GM10248 (cell line): ENCODE measurements at places on chromosomes 7 and 10.

- no peak for DNase-seq
Observed at GRCh38 chr7:130697820-130698219, 11.5 kb upstream of the TSGA13 start.

- DNase-seq: no peak
Observed at GRCh38 chr7:29328045-29328444, 133.5 kb downstream of the CHN2 start.

GRCh38 chr7:88539518-88539917 lies 220.0 kb upstream of the ZNF804B start:
- DNase-seq: no peak

GRCh38 chr7:111076205-111076604 lies 14.7 kb upstream of the LRRN3 start:
- no peak for DNase-seq

- DNase-seq: no peak
Observed at GRCh38 chr7:151168787-151169162, 1.3 kb upstream of the GBX1 start.

DNA sequence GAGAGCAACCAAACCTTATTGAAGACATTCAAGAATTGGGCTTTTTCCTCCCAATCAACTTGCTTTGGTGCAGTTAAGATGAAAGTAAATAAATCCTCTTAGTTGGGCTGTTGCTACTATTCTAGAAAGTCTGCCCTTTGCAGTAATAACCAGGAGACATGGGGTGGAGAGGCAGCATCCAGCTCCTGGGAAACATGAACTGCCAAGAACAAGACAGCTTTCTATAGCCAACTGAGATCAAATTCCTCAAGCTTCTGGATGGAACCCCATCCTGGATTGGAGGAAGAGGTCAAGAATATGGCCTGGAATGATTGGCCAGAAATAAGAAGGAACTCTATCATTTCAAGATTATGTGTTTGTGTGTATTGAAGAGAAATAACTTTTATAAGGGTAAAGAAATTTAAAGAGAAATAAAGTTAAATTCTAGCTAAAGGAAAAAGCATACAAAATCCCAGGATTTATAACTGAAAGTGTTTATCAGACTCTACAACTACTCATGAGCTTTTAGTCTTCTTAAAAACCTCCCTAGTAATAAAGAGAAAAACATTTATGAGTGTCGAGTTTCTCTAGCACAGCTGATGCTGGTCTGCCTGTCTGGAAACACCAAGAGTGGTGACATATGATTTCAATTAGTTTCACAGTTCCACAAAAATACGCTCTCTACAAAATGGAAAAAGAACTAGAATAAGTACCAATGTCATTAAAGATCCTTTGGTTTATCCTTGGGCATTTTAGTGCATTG lies 70.1 kb upstream of the COL1A2 start:
- DNase-seq: no peak

DNA sequence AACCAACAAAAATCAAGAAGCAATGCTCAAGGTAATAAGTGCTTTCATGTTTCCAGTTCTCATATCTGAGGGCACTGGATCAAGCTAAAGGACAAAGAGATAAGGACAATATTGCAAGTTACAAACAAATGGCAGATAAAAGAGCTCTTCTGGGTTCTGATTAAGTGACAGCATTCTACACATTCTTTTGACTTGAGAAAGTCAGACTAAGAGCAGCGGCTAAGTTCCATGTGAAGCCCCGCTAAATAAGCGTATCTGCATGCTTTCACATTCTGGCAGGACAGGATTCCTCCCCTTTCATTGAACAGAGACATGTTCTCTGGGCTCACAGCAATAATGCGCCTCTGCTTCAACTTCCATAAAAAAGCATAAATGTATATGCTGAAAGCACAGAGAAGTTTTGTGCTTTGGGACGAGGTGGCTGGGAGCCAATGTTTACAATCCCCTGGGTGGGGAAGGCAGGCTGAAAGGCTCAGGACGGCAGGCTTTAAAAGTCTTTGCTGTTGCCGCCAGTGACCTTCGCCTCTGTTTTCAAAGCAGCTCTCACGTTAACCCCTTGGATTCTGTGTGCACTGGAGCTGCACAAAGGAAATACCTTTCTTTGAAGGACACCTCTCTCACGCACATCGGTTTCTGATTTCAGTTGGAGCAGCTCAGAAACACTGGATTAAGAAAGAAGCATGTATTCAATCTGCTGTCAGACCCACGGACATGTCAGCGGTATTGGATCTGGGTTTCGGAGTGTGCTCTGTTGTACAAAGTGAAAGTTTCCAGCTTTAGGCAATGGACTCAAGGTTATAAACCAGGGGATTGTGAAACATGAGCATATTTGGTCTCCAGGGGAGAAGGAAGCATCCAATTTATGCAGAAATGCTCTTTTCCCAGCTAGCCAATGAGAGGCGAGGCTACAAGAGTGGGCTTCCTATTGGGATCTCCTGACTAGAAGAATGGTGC lies 105.4 kb upstream of the FAM133B start:
- no peak for DNase-seq

GRCh38 chr7:137909042-137909441 lies 62.3 kb upstream of the DGKI start:
- DNase-seq: no peak

DNA sequence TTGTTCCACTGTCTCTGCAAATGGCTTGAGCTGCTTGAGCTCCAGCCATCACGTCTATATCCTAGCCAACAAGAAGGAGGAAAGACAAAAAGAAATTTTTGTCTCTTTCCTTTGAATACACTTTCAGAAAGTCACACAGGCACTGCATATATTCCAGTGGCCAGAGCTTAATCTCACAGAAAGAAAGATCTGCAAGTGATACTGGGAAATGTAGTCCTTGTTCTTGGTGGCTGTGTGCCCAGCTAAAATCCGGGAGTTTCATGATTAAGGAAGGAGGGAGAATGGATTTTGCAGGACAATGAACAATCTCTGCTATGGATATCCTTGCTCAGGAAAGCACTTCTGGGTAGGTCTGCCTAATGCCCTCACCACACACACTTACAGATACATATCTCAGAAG lies 19.5 kb upstream of the DLG5 start:
- DNase-seq: no peak

DNA sequence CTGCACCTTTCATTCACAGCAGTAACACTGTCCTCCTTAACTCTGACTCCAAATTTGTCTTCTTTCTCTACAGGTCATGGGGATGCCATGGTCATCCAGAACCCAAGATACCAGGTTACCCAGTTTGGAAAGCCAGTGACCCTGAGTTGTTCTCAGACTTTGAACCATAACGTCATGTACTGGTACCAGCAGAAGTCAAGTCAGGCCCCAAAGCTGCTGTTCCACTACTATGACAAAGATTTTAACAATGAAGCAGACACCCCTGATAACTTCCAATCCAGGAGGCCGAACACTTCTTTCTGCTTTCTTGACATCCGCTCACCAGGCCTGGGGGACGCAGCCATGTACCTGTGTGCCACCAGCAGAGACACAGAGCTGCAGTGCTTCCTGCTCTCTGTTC lies 156.2 kb upstream of the PRSS1 start:
- DNase-seq: no peak

- no peak for DNase-seq
Observed at GRCh38 chr7:122412883-122413282, 108.3 kb upstream of the FEZF1 start.

DNA sequence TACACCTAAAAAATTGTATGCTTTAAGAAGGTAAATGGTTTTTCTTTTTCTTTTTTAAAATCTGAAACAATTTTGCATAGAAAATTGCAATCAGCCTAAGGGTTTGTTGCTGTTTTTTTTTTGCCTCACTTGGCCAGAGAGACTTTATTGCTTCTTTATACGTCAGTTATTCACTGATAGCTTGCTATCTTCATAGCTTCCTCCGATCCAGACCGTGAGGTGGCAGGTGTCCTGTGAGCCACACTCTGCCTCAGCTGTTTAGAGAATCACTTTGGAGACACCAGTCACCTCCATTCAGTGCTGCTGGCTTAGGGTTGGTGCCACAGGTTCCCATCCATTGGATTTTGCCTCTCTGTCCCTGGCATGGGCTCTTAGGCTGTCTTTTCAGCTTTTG lies 68.0 kb downstream of the HHEX start:
- DNase-seq: no peak
